ENCODE measurements at places on chromosomes 6 and 20. TPM values are rescaled to one million over a fixed set of nuclear protein-coding genes. Genes with fewer than 3 reads are reported as not detected.

KIF16B gene
- total RNA-seq: 5.8 TPM

RGS17 gene
- not detected for total RNA-seq

EEF1E1 gene
- 25.2 TPM for total RNA-seq

GRM1 gene
- not detected for total RNA-seq

PPP1R14C gene
- total RNA-seq: 0.21 TPM

GJA10 gene
- not detected for total RNA-seq

C4A gene
- 0.94 TPM for total RNA-seq
